Chondrocyte (in vitro differentiated cells): ENCODE measurements at places on chromosomes 6 and 20. TPM values are rescaled to one million over a fixed set of nuclear protein-coding genes. Genes with fewer than 3 reads are reported as not detected.

GRCh38 chr20:17928633-17929311 lies 39.8 kb downstream of the SNX5 start:
- no peaks in the 10 kb centered on the region for H3K27me3 ChIP-seq
- no peak for DNase-seq
- H3K4me3 ChIP-seq, result no peak overlapping the region

GRCh38 chr6:104954190-104954797 lies 2.6 kb upstream of the LIN28B start:
- no peak overlapping the region for H3K27ac ChIP-seq
- no peak overlapping the region for H3K4me3 ChIP-seq
- no peak for DNase-seq
- peaks cover 12% of the 10 kb centered on the region for H3K4me1 ChIP-seq

GRCh38 chr6:117613920-117614560 lies 11.7 kb upstream of the GOPC start:
- no peak overlapping the region for H3K27ac ChIP-seq
- no peak overlapping the region for H3K4me3 ChIP-seq
- no peak for DNase-seq
- peaks cover 26% of the 10 kb centered on the region for H3K4me1 ChIP-seq

Gene SLC35D3
- total RNA-seq, result not detected in 3 replicates

Gene TAF8
- 17.0 to 20.4 TPM (median 17.2 TPM) in 3 replicates for total RNA-seq

Gene GPX5
- total RNA-seq, result not detected in 3 replicates
